ENCODE measurements at places on chromosomes 5 and 9.

- DNase-seq: no peak
Measured at GRCh38 chr5:107616213-107616612, 54.5 kb downstream of the EFNA5 start.

- DNase-seq: no peak
Measured at GRCh38 chr9:76542360-76542759, 83.4 kb downstream of the GCNT1 start.

GRCh38 chr5:8685704-8686103 is 816.8 kb downstream of the MTRR start:
- peak; percentile 6 for DNase-seq

DNA sequence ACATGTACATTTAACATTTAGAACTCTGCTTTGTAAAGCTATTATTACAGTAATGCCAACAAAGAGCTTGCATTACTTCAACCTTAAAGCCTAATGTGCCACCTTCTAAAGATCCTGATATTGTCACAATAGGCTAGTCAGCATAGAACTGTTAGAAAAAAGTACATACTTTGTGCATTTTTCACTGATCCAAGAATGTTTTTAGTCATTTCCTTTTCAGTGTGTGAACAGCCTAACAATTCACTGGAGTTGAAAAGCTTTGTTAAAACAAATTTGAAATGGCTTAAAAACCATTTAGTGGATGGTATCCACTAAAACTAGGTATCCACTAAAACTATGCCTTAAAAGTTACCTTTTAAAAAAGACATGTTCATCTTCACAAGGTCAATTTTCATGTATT is 4.5 kb downstream of the RPS6 start:
- no peak for DNase-seq

GRCh38 chr5:136014049-136015002 is 14.5 kb upstream of the TGFBI start:
- no peak for DNase-seq

GRCh38 chr9:126973651-126974529 is 59.3 kb downstream of the RALGPS1 start:
- no peak for DNase-seq

- DNase-seq: no peak
Measured at GRCh38 chr9:84141741-84142370, 161.3 kb downstream of the RMI1 start.

DNA sequence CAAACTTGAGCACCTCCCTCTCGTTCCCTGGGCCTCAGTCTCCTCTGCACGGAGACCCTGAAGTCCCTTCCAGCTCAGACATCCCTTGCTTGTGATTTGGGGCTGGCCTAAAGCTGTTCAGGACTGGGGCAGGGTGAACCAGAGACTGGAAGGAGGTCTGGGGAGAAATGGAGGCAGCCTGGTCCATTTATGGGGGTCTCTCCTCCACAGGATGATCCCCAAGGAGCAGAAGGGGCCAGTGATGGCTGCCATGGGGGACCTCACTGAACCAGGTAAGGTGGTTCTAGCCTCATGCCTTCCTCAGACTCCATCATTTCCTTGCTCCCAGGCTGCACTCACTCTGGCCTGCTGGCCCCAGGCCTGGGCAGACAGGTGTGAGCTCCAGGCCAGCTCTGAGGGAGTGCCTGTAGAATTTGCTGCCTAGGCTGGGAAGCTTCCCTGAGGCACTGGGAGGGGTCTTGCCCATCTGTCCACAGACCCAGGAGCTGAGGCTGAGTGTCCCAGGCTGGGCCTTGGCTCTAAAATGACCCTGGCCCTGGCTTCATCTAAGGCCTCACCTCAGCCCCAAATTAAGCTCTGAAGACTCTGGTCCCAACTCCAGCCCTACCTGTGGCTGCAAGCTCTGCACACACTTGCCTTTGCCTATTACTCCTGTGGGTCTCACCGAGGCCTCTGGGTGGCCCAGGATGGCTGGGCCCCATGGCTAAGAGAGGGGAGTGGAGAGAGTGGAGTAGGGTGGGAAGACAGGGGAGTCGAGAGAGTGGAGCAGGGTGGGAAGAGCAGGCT is 1.9 kb downstream of the MYOZ3 start:
- no peak for DNase-seq

- DNase-seq: peak; percentile 3
Measured at GRCh38 chr5:4941957-4942830, 197.9 kb upstream of the ADAMTS16 start.

DNA sequence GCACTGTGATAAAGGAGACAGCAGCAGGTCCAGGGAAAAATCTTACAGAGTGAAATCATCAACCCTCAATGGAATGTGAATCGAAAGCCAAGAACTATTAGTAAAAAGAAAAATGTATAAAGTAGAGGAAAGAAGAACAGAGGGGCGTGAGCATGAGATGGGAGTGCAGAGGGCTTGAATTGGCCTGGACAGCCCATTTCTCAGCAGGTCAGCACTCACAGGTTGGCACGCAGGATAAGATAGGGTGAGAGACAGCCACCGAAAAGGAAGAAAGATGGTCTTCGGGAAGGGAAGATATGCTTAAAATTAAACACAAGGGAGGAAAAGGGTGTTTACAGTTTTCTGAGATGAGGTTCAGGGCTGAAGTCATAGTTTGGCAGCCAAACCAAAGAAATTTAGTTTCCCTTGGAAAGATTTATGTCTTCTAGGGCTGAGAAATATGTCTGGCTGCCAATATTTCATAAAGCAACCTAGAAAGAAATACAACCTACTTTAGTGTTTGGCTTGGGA is 524.7 kb downstream of the SPATA31D1 start:
- DNase-seq: no peak

- DNase-seq: no peak
Measured at GRCh38 chr5:82405161-82405560, 127.0 kb upstream of the RPS23 start.

GRCh38 chr9:87682085-87682484 is 43.8 kb upstream of the CTSL start:
- DNase-seq: no peak

DNA sequence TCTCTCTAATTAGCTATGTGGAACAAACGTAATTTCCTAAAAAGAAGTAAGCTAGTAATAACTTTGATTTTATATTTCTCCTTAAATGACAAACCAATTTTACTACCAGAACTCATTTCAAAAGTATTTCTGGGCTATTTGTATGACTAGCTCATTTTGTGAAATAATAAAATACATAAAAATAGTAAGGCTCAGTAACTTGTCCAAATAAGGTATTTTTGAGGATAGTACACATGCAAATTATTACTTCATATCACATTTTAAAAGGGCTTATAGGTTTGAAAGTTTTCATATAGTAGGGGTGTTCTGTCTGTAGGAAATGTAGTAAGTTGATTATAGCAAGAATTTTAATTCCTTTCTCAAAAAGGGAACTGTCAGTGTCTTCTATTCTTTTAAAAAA is 26.5 kb downstream of the C9orf85 start:
- DNase-seq: no peak

GRCh38 chr5:135304352-135305221 is 94.4 kb downstream of the MACROH2A1 start:
- DNase-seq: peak; percentile 47

GRCh38 chr5:43000111-43000840 is 39.8 kb downstream of the ANXA2R start:
- DNase-seq: peak; percentile 28

- no peak for DNase-seq
Measured at GRCh38 chr5:10615693-10616092, 51.8 kb downstream of the ANKRD33B start.

GRCh38 chr5:78638973-78639669 is 9.5 kb downstream of the LHFPL2 start:
- DNase-seq: no peak

DNA sequence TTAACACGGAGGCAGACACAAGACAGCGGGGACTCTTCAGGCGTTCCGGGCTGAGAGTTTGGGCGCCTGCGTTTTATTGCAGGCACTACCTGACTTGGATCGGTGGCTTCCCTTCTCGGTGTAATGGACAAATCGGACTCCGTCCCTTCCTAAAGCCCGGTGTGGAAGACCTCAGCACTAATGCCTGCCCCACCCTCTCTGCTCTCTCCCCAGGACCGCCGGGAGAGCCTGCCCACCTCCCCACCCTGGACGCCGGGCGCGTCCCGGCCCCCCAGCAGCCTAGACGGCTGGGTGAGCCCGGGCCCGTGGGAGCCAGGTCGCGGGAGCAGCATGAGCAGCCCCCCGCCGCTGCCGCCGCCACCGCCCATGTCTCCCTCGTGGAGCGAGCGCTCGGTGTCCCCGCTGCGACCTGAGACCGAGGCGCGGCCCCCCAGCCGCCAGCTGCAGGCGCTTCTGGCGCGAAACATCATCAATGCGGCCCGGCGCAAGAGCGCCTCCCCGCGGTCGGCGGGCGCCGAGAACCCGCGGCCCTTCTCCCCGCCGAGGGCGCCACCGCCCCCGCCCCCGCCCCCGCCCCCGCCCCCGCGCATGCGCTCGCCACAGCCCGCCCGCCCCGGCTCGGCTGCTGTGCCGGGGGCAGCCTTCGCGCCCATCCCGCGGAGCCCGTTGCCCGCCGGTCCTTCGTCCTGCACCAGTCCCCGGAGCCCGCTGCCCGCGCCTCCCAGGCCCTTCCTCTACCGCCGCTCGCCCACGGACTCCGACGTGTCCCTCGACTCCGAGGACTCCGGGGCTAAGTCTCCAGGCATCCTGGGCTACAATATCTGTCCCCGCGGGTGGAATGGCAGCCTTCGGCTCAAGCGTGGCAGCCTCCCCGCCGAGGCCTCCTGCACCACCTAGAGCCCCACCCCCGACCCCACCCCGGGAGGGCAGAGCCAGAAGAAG is 4.6 kb upstream of the MYOZ3 start:
- DNase-seq: peak; percentile 50

DNA sequence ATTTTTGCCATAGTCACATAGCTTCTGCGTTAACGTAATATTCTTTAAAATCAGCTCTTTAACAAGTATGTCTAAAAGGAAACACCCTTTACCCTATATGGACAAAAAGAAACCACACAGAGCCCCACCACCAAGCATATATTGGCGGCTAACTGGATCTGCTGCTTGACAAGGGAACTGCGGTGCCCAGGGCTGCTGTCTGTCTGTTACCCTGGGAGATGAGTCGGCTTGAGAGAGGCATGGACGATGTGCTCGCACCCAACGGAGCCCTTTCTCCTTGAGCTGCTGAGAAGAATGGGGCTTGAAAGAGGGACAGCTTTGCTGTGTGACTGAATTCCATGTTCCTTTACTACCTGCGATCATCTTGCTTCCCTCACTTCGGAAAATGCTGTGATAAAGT is 158.6 kb upstream of the SHB start:
- no peak for DNase-seq

GRCh38 chr5:120162321-120162720 is 301.8 kb upstream of the PRR16 start:
- no peak for DNase-seq

DNA sequence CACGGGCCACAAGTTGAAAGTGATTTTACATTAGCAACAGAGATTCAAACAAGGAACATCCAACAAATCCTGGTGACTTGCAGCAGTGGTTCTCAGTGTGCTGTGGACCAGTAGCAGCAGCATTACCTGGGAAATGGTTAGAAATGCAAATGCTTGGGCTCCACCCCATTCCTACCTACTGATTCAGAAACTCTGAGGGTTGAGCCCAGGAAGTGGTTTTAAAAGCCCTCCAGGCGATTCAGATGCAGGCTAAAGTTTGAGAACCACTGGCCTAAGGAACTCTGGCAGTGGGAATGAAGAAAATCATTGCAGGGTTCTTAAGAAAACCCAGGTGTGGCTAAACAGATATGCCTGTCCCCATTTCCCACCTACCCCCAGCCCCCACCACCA is 398.8 kb downstream of the ENC1 start:
- DNase-seq: no peak

DNA sequence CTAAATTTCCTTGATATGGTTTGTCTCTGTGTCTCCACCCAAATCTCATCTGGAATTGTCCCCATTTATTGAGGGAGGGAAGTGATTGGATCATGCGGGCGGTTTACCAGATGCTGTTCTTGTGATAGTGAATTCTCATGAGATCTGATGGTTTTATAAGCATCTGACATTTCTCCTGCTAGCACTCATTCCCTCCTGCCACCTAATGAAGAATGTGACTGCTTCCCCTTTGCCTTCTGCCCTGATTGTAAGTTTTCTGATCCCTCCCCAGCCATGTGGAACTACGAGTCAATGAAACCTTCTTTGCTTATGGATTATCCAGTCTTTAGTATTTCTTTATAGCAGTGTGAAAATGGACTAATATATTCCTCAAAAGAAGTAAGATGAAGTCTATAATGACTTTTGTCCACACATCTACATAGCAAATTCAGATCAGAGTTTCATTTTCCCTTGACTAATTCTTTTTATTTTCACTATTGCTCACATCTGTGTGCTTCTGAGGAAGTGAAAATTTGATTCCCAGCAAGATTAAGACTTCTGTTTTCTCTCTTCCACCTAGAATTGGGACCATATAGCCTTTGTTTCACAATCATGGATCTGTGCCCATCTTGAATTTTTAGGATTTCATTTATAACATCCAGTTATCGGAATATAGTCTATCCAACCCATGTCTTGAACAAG is 393.5 kb downstream of the DMAC1 start:
- DNase-seq: no peak

GRCh38 chr5:154369682-154370081 is 76.1 kb upstream of the SAP30L start:
- DNase-seq: no peak

DNA sequence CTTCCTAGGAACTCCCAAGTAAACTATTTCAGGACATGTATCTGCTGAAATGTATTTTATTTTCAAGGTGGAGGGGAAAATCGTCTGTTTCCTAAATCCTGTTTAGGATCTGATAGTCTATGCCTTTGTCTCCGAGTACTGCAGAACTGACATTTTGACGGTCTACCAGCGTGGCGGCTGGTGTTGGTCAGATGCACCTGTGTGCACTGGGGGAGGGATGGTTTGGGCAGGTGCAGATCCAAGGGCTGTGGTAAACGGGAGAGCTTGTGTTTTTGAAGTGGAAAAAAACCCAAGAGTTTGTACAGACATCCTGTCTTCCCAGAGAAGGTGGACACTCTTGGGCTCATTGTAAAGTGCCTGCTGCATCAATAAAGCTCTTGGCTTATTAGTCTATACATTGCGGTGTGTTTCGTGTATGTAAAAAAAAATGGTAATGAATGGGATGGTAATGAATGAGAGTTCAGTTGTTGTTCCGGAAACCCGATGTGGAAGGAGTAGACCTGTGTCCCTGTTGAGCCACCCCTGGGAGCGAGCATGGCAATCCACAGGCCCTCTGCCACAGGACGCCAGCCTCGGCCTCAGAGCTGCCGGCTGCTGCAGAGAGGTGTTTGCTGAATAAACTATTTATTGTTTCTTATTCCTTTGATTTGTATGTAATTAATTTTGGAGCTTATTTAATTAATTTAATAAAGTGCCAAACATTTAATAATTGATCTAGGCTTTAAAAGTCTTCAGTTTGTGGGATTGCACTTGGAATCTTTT is 15.3 kb downstream of the ARPC5L start:
- no peak for DNase-seq

DNA sequence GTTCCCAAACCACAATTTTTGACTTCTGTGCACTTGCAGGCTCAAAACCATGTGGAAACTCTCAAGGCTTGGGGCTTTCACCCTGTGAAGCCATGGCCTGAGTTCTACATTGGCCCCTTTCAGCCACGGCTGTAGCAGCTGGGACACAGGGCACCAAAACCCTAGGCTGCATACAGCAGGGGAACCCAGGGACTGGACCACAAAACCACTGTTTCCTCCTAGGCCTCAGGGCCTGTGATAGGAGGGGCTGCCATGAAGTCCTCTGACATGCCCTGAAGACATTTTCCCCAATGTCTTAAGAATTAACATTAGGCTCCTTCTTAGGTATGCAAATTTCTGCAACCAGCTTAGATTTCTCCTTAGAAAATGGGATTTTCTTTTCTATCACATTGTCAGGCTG is 312.1 kb upstream of the TUSC1 start:
- no peak for DNase-seq

All from small intestine (tissue), 16 donors.